T-helper 17 cell (primary cell): ENCODE measurements at places on chromosomes 13 and 19.

DNA sequence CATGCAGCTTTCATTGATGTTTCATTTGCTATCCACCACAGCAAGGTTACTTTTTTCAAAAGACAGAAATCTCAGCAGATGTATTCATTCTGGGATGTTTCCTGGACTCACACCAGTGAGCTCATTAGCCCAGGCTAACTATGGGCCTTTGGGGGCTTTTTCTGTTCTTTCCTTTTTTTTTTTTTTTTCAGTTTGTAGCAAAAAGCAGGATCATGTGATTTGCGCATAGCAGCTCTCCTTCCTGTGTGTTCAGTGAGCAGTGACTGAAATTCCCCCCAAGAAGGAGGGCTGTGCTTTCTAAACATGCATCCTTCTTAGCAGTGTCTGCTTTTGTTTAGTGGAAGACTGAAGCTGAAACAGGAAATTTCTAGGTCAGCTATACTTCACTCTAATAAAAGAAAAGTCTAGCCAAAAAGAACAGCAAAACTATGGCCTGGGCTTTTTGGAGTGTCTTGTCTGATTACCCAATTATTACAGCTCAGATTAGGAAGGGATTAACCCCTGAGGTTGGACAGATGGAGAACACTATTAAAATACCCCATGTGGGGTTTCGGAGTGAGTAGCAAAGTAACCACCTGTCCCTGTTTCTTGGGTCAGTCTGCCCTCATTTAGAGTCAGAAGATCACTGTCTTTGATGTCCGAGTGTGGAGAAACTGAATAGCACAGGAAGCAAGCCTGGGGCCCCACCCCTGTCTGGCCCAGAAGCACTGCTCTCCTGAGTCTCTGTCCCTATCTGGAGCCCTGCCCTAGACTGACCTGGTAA, 8.9 kb upstream of the AMER2 start:
- DNase-seq: no peak

- DNase-seq: no peak
Observed at GRCh38 chr13:47017476-47017875, 120.6 kb upstream of the HTR2A start.

DNA sequence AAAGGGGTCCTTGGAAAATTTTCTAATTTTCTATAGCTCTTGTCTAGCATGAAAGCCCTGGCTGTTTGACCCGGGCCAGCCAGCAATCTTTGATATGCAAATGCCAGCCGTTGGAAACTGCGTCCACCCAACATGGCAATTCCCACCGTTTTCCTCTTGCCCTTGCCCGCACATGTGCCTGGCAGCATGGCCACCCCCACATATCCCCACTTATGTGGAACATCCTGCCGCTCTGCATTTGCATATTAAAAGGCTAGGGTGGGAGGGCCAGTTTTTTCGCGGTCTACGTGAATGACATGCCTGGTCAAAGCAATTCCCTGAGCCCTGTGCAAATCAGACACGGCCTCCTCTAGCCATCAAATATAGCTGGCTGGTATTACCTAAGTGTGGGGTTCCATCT, 110.3 kb upstream of the TDRD3 start:
- no peak for DNase-seq

- DNase-seq: no peak
Observed at GRCh38 chr13:99477493-99477892, 23.8 kb upstream of the TM9SF2 start.

DNA sequence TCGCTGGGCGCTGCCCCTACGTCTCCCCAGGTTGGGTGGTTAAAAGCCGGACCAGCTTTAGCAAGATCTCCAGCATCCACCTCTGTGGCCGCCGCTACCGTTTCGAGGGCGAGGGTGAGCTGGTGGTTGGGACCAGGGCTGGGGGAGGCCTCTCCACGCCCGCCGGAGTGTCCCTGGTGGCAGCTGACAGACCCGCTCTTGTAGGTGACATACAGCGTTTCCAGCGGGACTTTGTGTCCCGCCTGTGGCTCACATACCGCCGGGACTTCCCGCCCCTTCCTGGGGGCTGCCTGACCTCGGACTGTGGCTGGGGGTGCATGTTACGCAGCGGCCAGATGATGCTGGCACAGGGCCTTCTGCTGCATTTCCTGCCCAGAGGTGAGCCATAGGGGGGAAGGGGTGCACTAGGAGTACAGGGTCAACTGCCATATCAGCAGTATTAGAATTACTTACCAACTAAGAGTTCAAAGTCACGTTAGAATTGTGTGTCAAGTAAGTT, 1.1 kb downstream of the ATG4D start:
- DNase-seq: no peak

- no peak for DNase-seq
Observed at GRCh38 chr19:41409288-41409687, 11.7 kb downstream of the BCKDHA start.

GRCh38 chr13:75530549-75530961, 7.1 kb downstream of the COMMD6 start:
- no peak for DNase-seq

DNA sequence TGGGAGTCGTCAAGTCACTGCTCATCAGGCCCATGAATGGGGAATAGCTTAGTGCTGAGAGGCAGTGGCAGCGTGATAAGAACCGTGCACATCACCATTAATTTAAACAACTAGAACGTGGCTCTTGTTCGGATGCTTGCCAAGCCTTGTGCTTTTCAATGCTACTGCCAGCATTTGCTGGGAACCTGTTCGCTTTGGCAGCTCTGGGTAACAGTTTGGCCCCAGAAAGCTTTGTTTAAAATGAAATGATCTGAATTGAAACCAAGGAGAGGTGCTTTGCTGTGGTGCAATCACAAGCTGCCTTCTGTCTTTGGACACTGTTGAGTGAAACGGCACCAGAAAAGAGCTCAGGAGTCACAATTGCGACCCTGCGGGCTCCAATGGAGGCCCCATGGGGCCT, 53.5 kb upstream of the OLFM4 start:
- no peak for DNase-seq
